Umbilical cord (tissue), 2 donors: ENCODE measurements at places on chromosomes 3 and 15. TPM values are rescaled to one million over a fixed set of nuclear protein-coding genes. Genes with fewer than 3 reads are reported as not detected.

GRCh38 chr3:129651435-129652202, 45.1 kb upstream of the PLXND1 start:
- DNase-seq = peak; percentile 27

CCDC191 gene
- total RNA-seq = 3.4 TPM

DNA sequence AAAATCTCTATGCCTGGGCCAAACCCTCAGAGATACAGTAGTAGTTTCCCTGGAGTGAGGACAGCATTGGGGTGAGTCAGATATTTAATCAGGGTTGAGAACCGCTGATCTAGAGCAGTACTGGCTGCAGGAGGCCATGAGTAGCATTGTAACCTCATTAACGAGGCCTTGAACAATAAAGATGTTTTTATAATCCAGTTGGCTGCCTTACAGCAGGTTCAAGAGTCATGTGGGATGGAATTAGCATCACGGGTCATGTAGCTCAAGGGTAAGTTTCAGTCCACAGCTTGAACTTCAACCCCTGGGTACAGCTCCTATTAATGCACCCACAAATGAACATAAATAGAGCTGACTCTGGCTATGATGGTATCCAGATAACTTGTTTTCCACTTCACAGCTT, 5.1 kb downstream of the HPS3 start:
- DNase-seq = no peak

SMCO1 gene
- not detected for total RNA-seq

DNA sequence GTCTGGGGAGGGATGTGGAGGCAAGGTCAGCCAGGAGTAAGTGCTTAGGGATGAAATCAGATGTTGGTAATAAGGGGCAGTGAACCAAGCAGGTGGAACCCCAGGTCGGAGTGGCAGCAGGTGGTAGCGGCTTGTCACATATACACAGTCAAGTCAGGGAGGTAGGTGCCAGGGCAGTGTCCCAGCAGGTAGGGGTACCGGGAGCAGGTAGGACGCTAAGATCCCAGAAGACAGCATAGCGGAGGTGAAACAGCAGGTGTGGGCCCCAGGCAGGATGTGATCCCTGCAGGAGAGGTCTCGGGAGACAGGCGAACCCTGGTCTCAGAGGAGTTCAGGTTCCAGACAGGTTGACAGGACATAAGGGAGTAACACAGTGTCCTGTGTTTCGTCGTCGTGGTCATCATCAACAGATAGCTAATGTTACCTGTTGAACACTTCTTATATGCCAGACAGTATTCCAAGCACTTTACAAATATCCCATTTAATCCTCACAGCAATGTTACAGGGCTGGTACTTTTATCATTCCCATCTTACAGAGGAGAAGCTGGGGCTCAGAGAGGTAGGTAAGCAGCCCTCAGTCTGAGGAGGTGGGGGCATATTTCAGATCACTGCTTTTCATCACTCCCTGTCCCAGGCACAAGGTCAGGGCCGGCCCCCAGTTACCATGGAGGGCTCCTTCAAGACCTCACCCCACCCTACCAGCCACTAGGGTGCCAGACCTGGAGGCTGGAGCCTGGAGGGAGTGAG, 241.6 kb downstream of the UACA start:
- DNase-seq = no peak

KIF15 gene
- total RNA-seq = 5.3 TPM

DNA sequence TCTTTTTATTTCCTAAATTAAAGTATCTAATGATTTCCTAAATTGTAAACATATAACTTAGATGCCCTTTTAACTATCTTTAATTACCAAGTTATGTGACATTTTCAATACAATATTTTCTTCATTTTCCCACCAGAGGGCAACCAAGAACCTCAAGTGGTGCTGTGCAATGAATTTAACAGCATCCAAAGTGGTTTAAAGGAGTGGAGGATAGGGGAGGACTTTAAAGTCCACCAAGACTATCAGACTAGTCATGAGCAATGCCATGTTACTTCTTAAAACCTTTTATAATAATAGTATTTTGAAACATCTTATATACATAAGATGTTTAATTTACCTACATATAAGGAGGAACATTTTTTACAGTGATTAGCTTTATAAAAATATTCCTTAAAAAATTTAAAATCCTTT, 74.4 kb downstream of the DLG1 start:
- peak; percentile 72 for DNase-seq

DNA sequence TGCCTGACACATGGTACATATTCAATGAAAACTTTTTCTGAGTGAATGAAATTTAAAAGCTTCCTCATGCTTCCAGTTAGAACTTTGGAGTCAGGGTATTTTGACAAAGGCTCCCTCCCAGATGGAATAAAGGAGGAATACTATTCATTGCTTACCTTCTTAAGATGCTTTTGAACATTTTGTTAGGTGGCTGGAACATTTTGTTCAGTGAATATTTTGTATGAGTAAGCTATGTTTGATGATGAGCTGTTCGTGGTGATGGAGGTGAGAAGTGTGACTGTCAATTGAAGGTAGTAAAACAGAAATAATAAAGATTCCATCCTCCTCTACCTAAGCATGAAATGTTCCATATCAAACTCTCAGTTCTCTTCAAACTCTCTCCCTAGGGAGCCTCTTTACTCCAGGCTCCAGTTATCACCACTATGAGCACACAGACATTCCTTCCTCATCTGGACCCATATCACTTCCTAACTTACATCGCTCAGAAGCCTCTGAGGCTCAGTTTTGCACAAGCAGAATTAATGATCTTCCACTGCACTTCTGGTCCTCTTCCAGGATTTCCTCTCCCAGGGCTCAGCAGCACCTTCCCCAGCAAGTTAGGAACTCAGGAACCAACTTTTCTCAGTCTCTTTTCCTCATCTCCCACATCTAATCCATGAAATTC, 2.5 kb upstream of the AQP9 start:
- no peak for DNase-seq

DNA sequence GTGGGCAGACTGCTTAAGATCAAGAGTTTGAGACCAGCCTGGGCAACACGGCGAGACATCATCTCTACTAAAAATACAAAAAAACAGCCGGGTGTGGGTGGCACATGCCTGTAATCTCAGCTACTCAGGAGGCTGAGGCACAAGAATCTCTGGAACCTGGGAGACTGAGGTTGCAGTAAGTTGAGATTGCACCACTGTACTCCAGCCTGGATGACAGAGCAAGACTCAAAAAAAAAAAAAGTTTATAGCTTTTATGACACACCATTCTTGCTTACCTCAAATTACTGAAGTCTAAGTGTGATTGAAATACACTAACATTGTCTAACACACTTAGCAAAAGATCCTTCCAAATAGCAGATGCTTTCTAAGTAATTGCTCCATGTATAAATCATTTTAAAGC, 207.6 kb downstream of the STAG1 start:
- no peak for DNase-seq

OXTR gene
- total RNA-seq = 57.5 TPM

- DNase-seq = no peak
Measured at GRCh38 chr15:76260246-76260938, 50.9 kb downstream of the ETFA start.

DNA sequence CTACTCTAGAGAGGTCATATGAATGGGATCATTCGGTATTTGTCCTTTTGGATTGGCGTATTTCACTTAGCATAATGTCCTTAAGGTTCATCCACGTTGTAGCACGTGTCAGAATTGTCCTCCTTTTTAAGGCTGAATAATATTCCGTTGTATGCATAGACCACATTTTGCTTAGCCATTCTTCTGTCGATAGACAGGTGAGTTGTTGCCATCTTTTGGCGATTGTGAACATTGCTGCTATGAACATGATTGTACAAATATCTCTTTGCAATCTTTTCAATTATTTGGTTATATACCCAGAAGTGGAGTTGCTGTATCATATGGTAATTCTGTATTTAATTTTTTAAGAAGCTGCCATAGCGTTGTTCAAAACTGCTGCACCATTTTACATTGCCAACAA, 52.4 kb upstream of the GOLGA8J start:
- no peak for DNase-seq

DNA sequence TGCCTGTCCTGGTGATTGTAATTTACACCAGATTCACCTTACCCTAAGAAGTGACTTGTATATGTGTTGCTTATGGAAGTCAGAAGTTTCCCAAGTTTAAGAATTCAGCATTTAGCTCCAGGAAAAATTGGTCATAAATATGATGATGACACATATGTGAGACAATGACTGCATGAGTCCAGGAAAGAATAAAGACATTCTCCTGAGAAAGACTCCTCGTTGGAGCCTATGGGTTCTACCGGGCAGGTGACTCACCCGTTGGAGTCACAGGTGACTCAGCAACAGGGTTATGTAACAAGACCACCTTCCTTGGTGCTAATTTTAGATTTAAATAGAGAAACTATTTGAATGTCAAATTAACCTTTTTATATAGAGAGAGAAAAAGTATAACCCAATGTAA, 662.4 kb downstream of the FHIT start:
- DNase-seq = no peak

- no peak for DNase-seq
Measured at GRCh38 chr15:45653702-45654424, 19.0 kb downstream of the SQOR start.

DNA sequence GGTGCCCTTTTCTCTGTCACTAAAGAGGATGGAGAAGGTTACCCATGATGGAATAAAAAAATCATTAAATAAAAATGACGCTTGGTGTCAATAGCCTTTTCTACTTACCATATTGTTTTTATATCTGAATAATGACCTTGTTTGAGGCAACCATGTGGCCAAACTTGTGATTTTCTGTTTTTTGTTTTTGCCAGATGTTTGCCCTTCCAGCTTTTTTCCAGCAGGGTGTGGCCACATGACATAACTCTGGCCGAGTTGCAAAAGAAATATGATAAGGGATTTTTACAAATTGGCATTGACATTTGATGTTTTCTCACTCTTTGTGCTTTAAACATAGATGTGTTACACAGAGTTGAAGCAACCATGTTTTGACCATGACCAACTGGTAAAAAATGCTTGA, 39.7 kb upstream of the EPHA3 start:
- DNase-seq = no peak

DNA sequence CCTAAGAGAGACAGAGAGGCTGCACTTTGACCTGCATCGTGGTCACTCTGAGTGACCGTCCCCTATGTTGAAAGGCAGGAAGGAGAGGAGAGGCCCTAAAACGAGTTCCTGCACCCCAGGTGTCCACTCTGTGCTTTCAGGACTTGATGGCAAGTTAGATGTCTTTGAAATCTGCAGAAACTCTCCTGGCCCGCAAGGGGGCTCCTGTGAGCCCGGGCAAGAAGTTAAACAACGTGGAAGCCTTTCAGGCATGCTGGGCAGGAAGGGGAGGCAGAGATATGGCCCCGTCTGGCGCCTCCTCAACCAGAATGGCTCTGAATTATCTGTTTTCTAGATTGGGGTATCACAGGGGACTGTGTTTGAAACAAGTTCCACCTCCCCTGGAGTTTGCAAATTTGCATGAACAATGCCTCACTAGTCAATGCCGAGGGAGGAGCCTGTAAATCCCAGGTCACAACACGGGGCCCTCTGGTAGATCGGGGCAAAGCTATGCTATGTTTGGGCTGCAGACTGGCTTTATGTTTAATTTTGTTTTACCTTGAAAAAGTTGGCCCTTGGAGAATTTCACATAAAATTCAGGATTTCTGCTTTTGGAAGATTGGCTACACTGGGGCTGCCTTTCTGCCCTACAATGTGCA, 9.8 kb downstream of the CTXND1 start:
- DNase-seq = no peak

MCTP2 gene
- total RNA-seq = 122 TPM

- DNase-seq = no peak
Measured at GRCh38 chr3:135917927-135918597, 47.5 kb upstream of the PPP2R3A start.

GRCh38 chr3:64221571-64222257, 3.6 kb downstream of the PRICKLE2 start:
- no peak for DNase-seq

- no peak for DNase-seq
Measured at GRCh38 chr3:168273917-168274316, 178.2 kb upstream of the GOLIM4 start.

GRCh38 chr3:115651087-115651486, 27.8 kb downstream of the GAP43 start:
- DNase-seq = no peak

GRCh38 chr3:41267975-41268640, 68.8 kb downstream of the CTNNB1 start:
- DNase-seq = no peak
